ENCODE measurements at places on chromosomes 1 and 21. TPM values are rescaled to one million over a fixed set of nuclear protein-coding genes. Genes with fewer than 3 reads are reported as not detected.

- ATAC-seq: no peak
Measured at GRCh38 chr1:1604374-1605033, 4.6 kb upstream of the FNDC10 start.

DNA sequence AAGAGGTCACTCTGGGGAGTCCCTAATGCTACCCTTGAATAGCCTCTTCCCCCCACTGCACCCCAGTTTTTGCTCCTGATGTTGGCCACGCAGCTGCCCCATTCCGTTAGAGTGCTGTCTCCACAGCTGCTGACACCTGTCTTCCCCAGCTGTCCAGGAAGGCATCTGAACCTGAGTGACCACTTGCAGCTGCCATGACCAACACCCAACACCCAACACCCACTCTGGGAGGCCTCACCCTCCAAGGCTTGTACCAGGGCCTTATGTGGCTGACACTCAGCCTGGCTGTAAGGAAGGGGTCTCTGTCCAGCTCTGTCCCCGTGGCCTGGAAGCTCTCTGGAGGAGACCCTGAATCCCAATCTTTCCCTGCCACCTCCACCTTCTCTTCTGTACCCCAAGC, 26.7 kb upstream of the LDLRAP1 start:
- ATAC-seq: no peak

RER1 gene
- total RNA-seq: 167 TPM

DNA sequence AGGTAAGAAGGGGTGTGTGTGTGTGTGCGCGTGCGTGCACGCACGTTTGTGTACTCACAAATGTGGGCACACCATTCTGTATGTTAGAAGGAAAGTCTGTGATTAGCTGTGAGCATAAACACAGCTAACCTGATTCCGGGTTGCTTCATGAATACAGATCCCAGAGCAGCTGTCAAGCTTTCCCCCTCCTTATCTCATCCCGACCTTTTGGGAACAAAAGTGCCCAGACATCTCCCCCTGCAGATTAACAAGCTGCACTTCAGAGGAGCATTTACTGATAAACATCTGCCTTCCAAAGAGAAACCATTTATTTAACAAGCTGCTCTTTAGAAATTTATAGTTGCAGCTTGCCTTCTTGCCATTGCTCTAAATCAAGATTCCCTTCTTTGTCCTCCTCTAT, 97.0 kb downstream of the MT1HL1 start:
- no peak for ATAC-seq

DNA sequence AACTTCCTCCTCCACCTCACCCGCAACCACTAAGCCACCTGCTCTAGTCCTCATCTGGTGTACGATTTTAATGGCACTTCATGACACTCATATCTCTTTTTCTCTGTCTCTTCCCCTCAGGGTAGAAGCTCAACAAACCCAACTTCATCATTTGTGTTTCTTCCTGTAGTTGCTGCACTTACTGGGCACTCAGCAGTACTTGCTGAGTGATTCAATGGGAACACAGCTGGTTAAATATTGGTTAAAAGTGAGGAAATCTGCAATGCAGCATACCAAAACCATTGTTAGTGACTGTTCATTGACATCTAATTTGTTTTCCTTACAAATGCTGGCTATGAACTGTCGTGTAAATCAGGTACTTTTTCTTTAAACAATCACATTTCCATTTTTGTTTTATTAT, 541.1 kb upstream of the PRMT6 start:
- ATAC-seq: no peak

- ATAC-seq: no peak
Measured at GRCh38 chr1:58238846-58239245, 307.7 kb downstream of the OMA1 start.

DNA sequence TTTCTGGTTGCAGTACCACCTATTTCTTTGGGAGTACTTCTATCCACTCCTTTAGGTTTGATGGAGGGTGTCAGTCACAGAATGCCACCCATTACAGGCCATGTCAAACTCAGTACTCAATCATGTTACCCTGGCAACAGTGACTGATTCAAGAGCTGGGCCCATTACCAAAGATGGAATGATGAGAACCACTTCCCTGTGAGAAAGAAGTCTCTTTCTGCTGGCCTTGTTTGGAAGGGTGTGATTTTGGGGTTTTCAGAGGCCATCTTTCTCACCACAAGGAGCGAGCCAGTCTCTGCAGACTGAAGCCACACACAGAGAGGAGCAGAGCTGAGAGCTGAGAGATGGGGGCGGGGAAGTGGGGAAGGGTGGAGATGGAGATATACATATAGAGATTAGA, 13.9 kb upstream of the STUM start:
- no peak for ATAC-seq

UBE2U gene
- total RNA-seq: not detected

DNA sequence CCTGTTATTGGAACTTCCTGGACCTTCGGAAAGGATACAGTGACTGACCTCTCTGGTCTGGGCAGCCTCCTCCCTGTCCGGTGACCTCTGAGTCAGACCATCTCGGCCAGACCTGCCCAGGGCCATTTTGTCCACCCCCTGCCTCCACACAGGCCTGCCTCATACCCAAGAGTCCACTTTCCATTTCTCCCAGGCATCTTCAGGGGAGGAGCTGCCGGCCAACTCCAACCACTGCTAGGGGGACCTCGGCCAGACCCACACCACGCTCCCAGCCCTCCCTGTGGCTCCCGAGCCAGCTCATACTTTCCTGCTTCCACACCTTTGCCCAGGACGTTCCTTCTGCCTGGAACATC, 29.5 kb upstream of the RUNX3 start:
- no peak for ATAC-seq

DNA sequence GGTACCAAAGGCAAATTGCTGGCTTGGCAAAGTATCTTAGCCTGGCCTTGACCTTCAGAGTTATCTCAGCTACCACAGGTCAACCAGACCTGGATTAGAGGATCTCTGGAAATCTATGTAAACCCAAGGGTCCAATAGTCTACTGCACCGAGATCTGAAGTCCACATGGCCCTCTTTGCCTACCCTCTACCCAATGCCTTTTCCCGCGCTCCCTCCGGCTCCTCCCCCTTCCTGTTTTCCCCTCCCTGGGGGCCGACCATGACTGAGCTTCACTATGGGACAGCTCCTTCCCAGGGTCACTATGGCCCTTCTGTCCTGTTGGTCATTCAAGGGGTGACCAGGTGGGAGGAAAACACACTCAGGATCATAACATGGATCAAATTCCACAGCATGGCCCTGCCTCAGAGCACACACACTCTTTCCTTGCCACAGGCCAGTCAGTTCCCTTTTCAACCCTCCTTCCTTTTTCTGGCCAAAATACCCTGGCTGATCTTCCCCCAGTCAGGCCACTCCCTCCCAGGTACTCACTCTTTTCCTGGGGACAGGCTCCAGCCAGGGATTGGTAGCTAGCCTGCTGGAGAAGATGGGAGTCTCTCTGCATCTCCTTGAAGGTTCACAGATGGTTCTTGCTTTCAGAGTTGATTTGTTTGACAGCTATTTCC, 19.1 kb upstream of the TMEM183A start:
- no peak for ATAC-seq
